ENCODE measurements at places on chromosomes 13 and 19. TPM values are rescaled to one million over a fixed set of nuclear protein-coding genes. Genes with fewer than 3 reads are reported as not detected.

DNA sequence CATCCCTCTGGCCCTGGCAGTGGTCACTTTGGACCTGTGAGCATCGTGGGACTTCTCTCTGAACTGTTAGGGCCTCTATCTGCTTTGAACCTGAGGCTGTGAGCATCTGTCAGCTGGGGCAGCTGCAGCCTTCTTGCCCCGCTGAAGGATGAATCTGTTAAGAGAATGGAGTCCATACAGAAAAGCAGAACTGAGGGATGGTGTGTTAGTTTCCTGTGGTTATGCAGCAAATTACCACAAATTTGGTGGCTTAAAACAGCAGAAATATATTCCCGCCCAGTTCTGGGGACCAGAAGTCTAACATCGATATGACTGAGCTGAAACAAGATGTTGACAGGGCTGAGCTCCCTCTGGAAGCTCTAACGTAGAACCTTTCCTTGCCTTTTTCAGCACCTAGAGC, 1.6 kb upstream of the ZNF497 start:
- DNase-seq = no peak

- DNase-seq = no peak
Observed at GRCh38 chr13:93700115-93700514, 473.5 kb downstream of the GPC6 start.

Gene AP1M2
- 39.7 TPM for total RNA-seq

DNA sequence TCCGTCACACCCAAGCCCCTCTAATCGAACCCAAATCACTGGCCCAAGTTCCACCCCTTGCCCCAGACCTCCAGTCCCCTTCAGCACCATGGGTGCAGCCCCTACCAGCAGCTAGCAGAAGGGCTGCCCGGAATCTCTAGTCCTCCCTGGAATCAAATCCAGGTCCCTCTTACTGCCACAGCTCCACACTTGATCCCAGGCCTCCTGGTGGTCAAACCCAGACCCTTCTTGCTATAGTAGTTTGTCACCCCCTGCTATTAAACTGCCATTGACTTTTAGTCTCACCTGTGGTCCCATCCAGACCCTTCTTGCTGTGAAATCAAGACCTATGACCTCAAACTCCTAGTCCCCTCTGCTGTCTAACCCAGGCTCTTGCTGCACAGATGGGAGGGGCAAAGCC, 8.7 kb downstream of the HIPK4 start:
- no peak for DNase-seq

Gene ZNF490
- total RNA-seq = 1.2 TPM

DNA sequence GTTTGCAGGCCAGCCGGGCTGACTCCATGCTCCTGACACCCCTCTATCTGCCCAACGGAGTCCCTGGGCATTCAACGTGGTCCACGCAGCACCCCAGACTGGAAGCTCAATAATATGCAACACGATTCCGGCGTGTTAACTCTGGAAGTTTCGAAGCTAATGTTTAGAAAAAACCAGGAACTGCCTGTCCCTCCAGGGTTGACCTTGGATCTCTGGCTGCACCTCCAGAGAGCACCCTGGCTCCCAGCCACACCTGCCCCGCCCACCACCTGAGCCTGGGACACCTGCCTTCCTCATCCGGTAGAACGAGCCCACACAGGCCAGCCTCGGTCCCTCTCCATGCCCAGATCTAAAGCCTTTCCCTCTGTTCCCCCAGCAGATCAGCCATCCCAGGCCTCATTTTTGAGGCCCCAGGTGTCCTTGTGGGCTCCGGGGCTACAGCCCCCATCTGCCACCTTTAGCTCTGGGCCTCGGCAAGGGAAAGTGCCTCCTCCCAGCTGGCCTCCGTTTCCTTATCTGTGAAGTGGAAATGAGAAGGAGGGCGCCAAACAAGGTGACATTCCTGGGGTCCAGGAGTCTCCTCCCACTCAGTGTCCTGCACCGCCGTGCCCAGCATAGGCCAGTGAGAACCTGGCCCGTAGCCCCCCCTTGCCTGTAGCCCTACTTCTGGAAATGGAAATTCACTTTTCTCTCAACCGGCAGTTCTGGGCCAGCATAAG, 38.7 kb downstream of the KLF2 start:
- DNase-seq = no peak

DNA sequence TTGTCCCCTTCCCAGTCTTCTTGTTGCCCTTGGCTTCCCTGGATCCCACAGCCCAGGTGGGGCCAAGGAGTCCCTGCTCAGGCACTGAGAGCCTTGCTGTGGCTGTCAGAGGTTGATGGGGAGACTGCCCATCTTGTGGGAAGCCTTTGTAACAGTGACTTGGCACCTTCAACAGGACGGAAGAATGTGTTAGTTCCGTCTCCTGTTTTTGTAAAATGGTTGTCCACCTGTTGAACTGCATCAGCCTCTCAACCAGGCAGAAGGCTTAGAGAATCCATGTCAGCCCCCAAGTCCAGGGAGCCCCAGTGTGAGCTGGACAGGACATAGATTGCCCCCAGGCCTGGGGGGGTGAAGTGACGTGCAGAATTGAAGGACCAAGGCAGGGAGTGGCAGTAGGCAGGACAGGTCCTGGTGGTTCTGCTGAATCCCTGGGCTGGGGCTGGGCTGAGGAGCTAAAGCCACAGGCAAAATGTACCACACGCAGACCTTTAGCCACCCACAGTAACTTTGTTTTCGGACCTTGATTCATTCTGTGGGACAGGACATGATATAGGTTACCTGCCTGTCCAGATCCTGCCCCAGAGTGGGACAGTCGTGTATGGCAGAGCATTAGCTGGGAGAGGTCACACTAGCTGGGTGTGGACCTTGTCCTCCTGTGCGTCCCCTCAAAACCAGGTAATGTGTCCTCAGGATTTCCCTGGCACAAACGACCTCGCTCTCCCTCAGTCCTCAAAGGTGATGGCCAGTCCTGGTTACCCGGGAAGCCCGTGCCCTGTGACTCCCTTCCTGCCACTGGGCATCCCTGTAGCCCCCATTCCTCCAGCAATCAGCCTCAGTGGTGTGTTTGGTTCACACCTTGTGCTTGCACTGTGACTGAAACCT, 47.0 kb downstream of the GATAD2A start:
- no peak for DNase-seq

Gene ITM2B
- 403 TPM for total RNA-seq

Gene KLK15
- total RNA-seq = not detected

DNA sequence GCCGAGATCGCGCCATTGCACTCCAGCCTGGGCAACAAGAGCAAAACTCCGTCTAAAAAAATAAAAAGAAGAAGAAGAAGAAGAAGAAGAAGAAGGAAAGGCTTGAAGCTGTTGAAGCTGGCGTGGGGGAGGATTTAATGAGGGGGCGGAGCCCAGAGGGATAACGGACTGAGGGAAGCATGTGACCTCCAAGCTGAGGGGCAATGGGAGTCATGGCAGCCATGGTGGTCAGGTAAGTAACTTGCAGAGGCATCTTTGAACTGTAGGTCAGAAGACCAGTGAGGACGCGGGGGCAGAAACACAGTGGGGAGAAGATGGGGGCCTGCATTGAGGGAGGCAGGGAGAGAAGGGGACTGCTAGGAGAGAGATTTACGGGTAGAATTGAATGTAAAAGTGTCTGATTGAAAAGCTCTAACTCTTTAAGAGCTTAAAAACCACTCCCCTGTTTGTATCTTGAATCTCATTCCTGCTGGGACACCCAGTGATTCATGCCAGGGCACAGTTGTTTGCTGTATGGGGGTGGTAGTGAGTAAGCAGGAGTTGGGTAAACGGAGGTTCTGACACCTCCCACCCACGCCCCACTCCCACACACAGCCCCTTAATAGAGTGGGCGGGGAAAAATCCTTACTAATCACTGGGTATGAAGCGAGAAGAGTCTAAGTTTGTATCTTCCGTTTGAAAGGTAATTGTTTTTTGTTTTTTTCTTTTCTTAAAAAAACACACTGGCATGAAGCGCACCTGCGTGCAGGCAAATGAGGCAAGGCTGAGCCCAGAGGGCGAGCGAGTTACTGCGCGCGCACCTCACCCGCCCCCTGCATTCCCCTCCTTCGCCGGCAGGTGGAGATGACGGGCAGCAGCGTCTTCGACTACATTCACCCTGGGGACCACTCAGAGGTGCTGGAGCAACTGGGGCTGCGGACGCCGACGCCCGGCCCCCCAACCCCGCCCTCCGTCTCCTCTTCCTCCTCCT, 13.0 kb downstream of the TMEM160 start:
- peak; percentile 64 for DNase-seq

DNA sequence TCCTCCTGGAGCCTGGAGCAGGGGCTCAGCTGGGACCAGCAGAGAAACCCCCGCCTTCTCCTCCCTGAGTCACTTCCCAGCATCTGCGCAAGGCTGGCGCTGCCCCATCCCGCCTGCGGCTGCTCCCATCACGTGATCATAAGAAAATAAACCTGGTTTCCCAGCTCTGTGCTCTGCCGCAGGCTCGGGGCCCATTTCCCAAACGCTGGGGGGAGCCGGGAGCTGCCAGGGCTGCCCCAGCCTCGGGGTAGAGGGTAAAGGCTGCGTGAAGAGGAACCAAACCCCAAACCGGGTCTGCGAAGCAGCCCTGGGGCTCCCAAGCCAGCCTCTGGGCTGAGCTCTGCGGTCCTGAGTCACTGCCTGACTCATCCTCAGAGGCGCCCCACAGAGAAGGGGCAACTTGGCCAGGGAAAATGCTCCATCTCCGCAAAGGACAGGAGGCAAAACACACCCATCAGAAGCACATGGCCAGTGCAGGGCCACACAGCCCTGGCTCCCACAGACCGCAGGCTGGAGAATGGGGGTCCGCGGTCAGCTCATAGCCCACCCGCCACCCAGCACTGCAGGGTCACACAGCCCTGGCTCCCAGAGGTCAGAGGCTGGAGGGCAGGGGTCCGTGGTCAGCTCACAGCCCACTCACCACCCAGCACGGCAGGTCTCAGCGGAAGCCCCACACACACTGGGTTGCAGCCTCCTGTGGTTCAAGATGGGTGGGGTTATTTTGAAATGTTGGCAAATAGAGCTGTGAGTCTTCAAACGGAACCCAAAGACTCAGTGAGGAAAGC, 67.1 kb downstream of the RASA3 start:
- DNase-seq = peak; percentile 60

- no peak for DNase-seq
Observed at GRCh38 chr13:36323951-36324566, 22.1 kb downstream of the SPART start.

Gene PRRG2
- total RNA-seq = 1.0 TPM

Gene IGFL1
- not detected for total RNA-seq

DNA sequence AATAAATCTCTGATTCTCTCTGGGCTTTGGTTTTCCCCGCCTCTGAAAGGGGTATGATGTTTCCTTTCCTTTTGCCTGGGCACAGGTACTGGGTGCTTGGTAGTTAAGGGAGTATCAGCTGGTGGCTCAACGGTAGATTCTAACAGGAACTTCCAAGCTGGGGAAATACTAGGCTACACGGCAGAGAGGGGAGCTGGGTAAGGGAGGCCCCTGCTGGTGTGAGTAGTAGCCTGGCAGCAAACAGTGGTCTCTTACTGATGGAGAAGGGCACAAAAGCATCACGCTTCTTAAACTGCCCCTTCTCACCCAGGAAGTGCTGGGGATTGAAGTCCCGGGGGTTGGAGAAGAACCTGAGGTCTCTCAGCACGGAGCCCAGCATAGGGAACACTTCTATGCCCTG, 26.9 kb upstream of the CYP2A7 start:
- no peak for DNase-seq

DNA sequence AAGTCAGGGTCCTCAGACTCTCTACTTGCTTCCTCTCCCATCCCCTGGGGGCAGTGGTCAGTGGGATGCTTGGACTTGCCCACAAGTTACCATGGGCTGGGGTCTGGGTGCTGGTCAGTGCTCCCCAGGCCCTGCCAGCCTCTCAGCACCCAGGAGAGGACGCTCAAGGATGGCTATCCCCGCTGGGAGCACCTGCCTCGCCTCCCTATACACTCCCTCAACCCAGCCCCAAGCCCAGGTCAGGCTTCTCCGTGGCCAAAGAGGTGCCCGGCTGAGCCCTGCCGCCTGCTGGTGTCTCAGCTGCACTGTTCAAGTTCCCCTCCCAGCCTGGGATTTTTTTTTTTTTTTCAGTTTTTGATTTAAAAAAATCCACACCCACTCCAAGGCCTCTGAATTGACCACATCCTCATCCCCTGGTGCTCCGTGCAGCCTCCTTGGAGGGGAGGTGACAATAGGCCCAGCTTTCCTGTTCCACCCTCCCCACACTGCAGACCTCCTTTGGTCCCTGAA, 10.8 kb downstream of the F2RL3 start:
- DNase-seq = no peak

DNA sequence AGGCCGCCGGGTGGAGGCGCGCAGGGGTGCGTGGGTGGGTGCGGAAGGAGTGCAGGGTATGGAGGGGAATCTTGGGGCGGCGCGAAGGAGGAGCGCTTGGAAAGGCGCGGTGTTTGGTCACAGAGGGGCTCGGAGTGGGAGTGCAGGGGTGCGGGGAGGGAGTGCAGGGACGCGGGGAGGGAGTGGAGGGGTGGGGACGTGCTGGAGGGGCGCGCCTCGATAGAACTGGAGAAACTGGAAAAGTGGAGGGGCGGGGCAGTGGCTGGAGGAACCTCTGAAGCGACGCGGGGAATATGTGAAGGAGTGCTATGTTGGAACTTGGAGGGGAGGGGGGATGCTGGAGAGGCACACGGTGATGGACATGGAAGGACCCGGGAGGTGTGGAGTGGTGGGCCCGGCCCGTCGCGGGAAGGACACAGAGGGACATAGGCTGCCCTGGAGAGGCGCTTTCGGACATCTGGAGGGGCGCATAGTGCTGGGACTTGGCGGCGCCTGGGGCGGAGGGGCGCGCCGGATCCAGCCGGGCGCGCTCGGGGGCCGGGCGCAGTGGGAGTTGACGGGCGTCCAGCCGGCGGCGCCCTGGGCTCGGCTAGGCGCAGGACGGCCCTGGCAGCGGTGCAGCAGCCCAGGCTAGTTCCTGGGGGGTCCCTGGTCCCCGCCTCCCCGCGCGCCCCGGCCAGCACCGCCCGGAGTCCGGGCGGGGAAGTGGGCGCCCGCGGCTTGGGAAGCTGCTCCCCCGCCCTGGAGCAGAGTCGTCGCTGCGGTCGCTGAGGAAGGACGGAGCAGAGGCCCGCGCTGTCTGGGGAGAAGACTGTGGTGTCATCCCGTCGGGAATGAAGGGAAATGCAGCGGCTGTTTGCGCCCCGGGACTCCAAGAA, 20.8 kb upstream of the SGCG start:
- no peak for DNase-seq

- no peak for DNase-seq
Observed at GRCh38 chr19:33064458-33064791, 263 bp downstream of the RHPN2 start.

GRCh38 chr13:98609756-98610155, 32.8 kb upstream of the STK24 start:
- no peak for DNase-seq

- DNase-seq = no peak
Observed at GRCh38 chr13:99197117-99197651, 3.5 kb upstream of the UBAC2 start.

DNA sequence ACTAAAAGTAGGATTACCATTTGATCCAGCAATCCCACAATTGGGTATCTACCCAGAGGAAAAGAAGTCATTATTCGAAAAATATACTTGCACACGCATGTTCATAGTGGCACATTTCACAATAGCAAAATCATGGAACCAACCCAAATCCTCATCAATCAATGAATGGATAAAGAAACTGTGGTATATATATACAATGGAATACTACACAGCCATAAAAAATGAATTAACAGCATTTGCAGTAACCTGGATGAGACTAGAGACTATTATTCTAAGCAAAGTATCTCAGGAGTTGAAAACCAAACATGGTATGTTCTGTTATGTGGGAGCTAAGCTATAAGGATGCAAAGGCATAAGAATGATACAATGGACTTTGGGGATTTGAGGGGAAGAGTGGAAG, 3.0 kb downstream of the ZNF708 start:
- no peak for DNase-seq

- no peak for DNase-seq
Observed at GRCh38 chr19:5125376-5125775, 156.5 kb downstream of the KDM4B start.

- DNase-seq = no peak
Observed at GRCh38 chr13:112073245-112074138, 6.5 kb downstream of the SOX1 start.

- no peak for DNase-seq
Observed at GRCh38 chr13:37492741-37493514, 105.6 kb downstream of the POSTN start.

Data from epithelial cell of proximal tubule (primary cell).